Foreskin keratinocyte (primary cell): ENCODE measurements at places on chromosomes 5 and 9. TPM values are rescaled to one million over a fixed set of nuclear protein-coding genes. Genes with fewer than 3 reads are reported as not detected.

The PCDHA11 gene
- total RNA-seq, result 0.35 TPM in 1 of 2 replicates, not detected in the other

The CDH6 gene
- not detected in 2 replicates for total RNA-seq

The UGCG gene
- total RNA-seq, result 37.9 and 45.5 TPM in 2 replicates

The RORB gene
- not detected in 2 replicates for total RNA-seq

The FAM221B gene
- not detected in 2 replicates for total RNA-seq

The TJP2 gene
- 126 and 140 TPM in 2 replicates for total RNA-seq

The PIK3R1 gene
- 13.9 and 15.6 TPM in 2 replicates for total RNA-seq

The ERCC8 gene
- total RNA-seq, result 12.7 and 14.3 TPM in 2 replicates

The PCAT7 gene
- not detected in 2 replicates for total RNA-seq

The NR2F1-AS1 gene
- total RNA-seq, result not detected in 2 replicates

The SMAD5 gene
- 44.0 and 46.0 TPM in 2 replicates for total RNA-seq

The SHISAL2B gene
- not detected in 2 replicates for total RNA-seq

The PCDHGA7 gene
- total RNA-seq, result under 0.01 and 0.17 TPM in 2 replicates

The CDKN2B gene
- total RNA-seq, result 4.7 and 9.0 TPM in 2 replicates

The C6 gene
- not detected in 2 replicates for total RNA-seq

The ADGRD2 gene
- total RNA-seq, result 0.07 TPM in 1 of 2 replicates, not detected in the other

The SLC6A3 gene
- not detected in 2 replicates for total RNA-seq

The CCDC112 gene
- total RNA-seq, result 5.4 and 6.1 TPM in 2 replicates

The IFNA2 gene
- total RNA-seq, result not detected in 2 replicates

The PLPP7 gene
- not detected in 2 replicates for total RNA-seq

The SLC36A2 gene
- not detected in 2 replicates for total RNA-seq

The PCDHA1 gene
- not detected in 2 replicates for total RNA-seq

The DMRT3 gene
- not detected in 2 replicates for total RNA-seq

The TSSK1B gene
- total RNA-seq, result 0.10 and 0.14 TPM in 2 replicates
